ENCODE measurements at places on chromosomes 4 and X. TPM values are rescaled to one million over a fixed set of nuclear protein-coding genes. Genes with fewer than 3 reads are reported as not detected.

The ZIC3 gene
- not detected for total RNA-seq

The ASB12 gene
- total RNA-seq = not detected

DNA sequence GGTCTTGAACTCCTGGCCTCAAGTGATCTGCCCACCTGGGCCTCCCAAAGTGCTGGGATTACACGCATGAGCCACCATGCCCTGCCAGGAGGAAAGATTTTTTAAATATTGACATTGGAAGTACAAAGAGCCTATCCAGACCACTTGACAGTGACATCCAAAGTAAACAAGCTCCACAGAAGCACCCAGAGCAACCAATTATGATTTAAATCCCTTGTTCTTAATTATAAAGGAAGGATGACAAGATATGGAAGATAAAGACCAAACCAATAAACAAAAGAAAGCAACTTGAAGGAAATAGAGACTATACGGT lies 27.7 kb upstream of the RPL34 start:
- DNase-seq = no peak

GRCh38 chr4:184392748-184393559 lies 81.4 kb downstream of the IRF2 start:
- no peak for DNase-seq

GRCh38 chrX:53714580-53715345 lies 28.2 kb upstream of the HUWE1 start:
- peak; percentile 71 for DNase-seq

- DNase-seq = peak; percentile 18
Observed at GRCh38 chr4:76691807-76692582, 205.9 kb downstream of the SOWAHB start.

GRCh38 chrX:154333837-154334271 lies 38.3 kb downstream of the TKTL1 start:
- DNase-seq = no peak

DNA sequence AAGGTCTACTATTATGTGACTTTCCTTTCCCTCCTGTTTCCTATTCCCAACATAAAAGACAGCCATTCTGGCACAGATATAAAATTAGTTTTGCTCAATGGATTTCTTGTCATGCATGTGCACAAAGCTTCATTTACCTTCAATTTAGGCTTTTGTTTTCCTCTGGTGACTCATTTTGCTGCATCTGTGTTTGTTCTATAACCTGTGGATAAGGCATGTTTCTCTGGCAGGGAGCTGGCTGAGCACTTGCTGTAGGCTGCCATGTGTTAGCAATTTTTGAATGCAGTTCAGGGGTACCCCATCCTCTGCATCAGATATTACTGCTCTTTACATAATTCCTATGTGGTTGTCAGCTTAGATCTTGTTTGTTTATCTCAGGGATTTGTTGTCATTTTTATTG lies 202.8 kb upstream of the GRID2 start:
- no peak for DNase-seq

GRCh38 chrX:791479-792034 lies 161.0 kb downstream of the SHOX start:
- DNase-seq = no peak

GRCh38 chr4:173281406-173282255 lies 52.5 kb downstream of the HMGB2 start:
- no peak for DNase-seq

DNA sequence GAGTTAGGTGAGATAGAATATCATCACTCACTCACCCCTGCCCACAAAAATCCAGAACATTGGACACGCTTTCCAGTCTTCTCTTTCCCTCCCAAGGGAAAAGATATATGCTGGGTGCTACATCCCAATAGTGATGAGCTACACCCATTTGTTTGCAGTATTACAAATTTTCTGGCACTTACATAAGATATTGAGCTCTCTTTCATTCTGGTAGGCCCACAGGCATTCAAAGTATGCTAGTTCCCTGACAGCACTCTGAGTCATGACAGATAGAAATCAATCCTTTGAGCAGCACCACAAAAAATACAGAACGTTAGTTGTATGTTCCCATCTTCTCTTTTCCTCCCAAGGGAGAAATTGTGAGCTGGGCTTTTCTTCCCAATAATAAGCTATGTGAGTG lies 477.6 kb upstream of the GRID2 start:
- DNase-seq = peak; percentile 6

GRCh38 chr4:174592985-174593335 lies 70.7 kb upstream of the HPGD start:
- peak; percentile 78 for DNase-seq

DNA sequence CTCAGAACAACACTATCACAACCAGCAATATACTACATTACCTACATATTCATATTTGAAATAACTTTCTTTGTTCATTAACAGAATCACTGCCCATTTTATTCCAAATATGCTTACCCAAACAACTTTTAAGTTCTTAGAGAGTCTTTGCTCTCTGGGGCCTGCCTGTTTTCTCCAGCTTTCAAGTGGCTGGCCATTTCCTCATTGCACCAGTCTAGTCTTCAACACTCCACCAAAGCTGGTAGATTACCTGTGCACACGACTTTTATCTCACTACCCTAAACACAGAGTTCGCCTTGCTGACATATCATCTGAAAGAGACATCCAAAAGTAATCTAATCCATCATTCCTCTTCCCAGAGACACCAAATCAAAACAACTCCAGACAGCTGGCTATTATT lies 66.2 kb downstream of the PRDM5 start:
- DNase-seq = no peak
